Suprapubic skin (tissue), 4 donors: ENCODE measurements at places on chromosomes 7 and 10. TPM values are rescaled to one million over a fixed set of nuclear protein-coding genes. Genes with fewer than 3 reads are reported as not detected.
A peak's percentile ranks its signal among the peaks of the same experiment; 100 is the strongest.

DNA sequence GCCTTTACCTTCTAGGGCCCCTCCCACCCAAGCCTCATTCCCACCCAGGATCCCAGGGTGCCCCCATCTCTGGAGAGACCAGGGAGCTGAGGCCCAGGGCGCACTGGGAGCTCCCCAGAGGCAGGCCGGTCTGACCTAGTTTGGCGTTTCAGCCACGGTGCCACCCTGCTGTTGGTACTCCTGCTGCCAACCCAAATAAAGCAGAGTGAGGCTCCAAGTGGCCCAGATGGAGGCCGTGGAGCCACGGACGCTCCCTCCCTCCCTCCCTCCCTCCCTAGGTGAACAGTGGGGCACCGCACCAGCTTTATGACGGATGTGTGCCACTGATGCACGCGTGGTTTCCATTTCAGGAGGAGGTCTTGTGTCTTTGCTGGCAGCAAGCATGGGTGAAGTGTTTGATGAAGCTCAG, 1.8 kb downstream of the INPP5A start:
- H3K27me3 ChIP-seq, result no peaks in the 10 kb centered on the region
- DNase-seq, result peak; percentile 70
- H3K36me3 ChIP-seq, result no peaks in the 10 kb centered on the region
- peaks cover 62% of the 10 kb centered on the region for H3K4me1 ChIP-seq
- peak overlapping the region; percentile 65 for H3K4me3 ChIP-seq

GRCh38 chr7:105752671-105753275, 123.6 kb downstream of the ATXN7L1 start:
- no peak for DNase-seq
- no peak overlapping the region for H3K27ac ChIP-seq
- H3K36me3 ChIP-seq, result peaks cover 11% of the 10 kb centered on the region
- H3K4me3 ChIP-seq, result no peak overlapping the region

GRCh38 chr10:28733647-28734046, 56.3 kb downstream of the BAMBI start:
- no peak overlapping the region for H3K27ac ChIP-seq
- no peak for DNase-seq
- no peaks in the 10 kb centered on the region for H3K4me1 ChIP-seq
- no peak overlapping the region for H3K4me3 ChIP-seq
- H3K27me3 ChIP-seq, result no peaks in the 10 kb centered on the region
- no peaks in the 10 kb centered on the region for H3K36me3 ChIP-seq

DNA sequence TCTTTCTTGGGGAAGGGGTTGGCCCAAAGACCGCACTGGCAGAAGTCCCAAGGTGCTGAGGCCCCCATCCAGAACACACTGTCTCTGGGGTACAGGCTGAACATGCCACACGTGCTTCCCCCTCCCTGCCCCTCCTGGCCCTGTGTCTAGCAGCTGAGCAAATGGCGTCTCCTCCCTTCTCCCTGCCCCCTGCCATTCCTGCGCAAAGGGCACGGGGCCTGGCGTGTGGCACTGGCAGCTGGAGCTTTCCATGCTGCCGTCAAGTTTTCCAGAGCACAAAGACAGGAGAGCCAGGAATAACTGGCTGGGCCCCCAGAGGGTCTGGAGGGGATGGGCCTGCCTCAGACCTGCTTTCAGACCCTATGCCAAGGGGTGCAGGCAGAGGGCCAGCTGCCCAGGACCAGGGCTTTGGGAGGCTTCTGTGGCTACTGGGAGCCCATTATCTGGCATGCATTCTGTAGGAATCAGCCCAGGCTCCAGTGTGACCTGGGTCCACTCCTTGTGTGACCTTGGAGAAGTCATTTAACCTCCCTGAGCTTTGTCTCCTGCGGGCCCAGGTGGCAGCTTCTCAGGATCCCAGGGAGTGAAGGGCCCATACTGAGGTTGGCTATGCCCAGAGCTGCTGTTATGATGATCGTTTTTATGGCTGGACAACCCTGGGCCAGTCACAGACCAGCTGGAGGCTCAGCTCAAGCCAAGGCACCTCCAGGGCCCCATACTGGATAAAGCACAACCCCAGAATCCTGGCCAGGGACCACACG, 710 bp upstream of the LDB3 start:
- H3K36me3 ChIP-seq, result no peaks in the 10 kb centered on the region
- H3K4me1 ChIP-seq, result peaks cover 7% of the 10 kb centered on the region
- peak overlapping the region; percentile 64 for H3K27ac ChIP-seq
- no peaks in the 10 kb centered on the region for H3K27me3 ChIP-seq
- no peak overlapping the region for H3K4me3 ChIP-seq
- DNase-seq, result no peak

DNA sequence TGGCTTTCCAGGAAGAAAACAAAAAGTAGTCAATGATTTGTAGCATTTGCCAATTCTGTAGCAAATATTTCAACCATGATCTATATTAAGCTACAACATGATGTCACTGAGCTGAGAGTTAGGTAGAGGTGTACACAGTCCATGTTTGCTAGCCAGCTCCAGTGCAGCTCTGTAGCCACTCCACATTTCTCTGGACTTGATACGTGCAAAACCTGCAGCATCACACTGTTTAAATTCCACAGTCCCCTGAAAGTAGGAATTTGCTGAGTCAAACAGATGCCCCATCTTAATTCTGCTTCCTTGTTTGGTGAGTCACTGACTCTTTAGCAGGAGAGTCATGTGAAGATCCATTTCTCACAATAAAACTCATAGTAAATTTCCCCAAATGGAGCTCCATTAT, 89.8 kb upstream of the LRRTM3 start:
- no peak overlapping the region for H3K4me3 ChIP-seq
- H3K27me3 ChIP-seq, result no peaks in the 10 kb centered on the region
- H3K4me1 ChIP-seq, result no peaks in the 10 kb centered on the region
- H3K27ac ChIP-seq, result no peak overlapping the region
- no peaks in the 10 kb centered on the region for H3K36me3 ChIP-seq

DNA sequence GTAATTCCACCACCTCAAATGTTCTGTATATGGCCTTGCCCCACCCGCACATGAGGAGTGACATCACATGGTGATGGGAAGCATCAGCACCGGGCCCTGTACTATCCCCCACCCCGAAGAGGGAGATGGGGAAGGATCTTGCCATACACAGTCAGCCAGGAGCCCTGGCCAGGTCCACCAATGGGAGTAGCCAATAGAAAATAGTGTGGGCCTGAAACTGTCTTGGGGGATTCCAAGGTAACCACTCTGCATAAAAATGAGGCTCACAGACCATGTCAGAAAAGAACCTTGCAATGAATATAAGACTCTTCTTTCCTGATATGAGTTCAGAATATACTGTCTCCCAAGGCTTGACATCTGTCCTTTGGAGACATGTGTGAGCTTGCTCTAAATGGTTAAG, 51.1 kb downstream of the ADRB1 start:
- no peaks in the 10 kb centered on the region for H3K36me3 ChIP-seq
- H3K27me3 ChIP-seq, result no peaks in the 10 kb centered on the region
- H3K4me1 ChIP-seq, result no peaks in the 10 kb centered on the region
- DNase-seq, result no peak

DNA sequence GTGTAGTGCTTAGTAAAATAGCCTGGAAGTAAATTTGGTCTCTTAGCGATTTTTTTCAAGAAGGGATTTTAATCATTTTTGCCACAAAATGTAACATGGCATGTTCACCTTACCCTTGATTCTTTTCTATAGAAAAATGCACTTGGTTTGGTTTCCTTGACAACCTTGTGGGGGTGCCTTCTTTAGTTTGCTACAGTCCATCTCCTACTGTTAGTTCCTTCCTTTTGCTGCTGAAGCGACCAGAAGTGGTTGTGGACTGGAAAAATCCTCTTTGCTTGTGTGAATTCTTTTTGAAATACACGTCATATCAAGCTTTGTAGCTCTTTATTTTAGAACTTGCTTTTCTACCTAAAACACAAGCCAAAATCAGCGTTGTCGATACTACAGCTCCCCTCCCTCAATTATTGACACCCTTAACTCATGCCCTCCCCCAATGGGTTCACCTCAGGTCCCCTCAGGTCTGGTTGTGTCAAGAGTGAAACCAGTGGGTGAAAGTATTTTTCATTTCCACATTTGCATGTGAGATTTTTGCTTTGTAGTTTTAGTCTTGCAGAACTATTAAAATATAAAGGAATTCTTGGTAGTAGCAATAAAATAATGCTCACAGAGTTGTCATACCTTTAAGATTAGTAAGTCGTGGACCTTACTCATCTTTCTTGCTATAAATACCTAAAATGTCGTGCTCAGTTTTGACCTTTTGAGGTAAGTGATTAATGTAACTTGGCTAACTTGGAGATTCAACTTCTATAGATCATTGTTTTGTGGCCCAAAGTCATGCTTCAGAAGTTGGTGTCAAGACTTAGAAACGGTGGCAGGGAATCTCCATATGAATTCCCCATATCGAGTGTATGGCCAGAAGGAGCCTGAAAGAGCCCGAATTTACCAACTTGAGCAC, 1.5 kb downstream of the ACTR3B start:
- no peak overlapping the region for H3K27ac ChIP-seq
- no peaks in the 10 kb centered on the region for H3K36me3 ChIP-seq
- DNase-seq, result no peak

DNA sequence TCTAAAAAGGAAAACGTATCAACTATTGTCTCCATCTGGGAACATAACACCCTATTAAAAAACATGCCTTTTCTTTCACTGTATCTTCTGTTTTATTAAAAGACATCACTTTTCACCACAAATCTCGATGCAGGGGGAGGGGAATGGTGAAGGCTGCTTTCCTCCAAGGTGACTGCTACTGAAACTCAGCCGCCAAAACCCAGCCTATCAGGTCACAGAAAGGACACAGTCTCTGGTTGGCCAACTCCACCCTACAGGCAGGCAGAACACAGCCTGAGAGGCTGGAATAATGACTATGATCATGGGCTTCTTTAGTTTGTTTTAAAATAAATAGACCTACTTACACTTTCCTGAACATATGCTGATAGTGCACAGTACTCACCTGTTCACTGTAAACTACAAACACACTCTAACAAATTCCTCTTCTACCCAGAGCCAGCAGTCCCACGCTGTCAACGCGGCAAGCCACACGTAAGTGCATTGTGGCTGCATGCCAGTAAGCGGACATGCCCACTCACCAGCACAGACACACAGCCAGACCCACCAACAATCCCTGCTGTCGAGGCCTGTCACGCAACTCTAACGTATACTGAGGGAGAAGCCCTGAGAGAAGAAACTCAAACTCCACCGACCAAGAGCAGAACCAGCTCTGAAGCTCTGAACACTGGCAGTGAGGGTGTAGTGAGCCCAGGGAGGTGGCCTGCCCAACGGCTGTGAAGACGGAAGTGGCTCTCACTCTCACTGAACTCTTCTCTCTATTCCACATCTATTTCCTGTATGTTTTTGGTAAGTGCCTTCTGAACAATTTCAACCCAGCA, 41.8 kb downstream of the NCAPG2 start:
- H3K4me1 ChIP-seq, result no peaks in the 10 kb centered on the region
- peaks cover 28% of the 10 kb centered on the region for H3K36me3 ChIP-seq
- no peaks in the 10 kb centered on the region for H3K27me3 ChIP-seq
- no peak overlapping the region for H3K4me3 ChIP-seq

DNA sequence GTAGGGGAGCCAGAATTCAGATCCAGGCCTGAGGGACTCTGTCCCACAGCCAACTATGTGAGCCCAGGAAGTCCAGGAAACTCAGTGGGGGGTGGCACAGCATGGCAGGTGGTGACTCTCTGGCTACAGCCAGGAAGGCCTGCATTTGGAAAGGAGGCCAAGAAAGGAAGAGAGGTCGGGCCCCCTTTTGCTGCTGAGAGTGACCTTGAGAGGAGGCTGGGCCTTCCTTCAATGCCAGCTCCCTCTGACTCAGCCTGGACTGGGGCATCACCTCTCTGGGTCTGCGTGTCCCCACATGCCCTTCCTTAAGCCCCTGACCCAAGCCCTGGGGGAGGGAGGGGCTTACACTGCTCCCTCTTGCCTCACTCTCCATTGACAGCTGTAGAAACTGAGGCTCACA, 6.4 kb upstream of the MYL10 start:
- H3K4me3 ChIP-seq, result no peak overlapping the region
- peaks cover 11% of the 10 kb centered on the region for H3K27me3 ChIP-seq
- no peaks in the 10 kb centered on the region for H3K36me3 ChIP-seq
- peaks cover 8% of the 10 kb centered on the region for H3K4me1 ChIP-seq

DNA sequence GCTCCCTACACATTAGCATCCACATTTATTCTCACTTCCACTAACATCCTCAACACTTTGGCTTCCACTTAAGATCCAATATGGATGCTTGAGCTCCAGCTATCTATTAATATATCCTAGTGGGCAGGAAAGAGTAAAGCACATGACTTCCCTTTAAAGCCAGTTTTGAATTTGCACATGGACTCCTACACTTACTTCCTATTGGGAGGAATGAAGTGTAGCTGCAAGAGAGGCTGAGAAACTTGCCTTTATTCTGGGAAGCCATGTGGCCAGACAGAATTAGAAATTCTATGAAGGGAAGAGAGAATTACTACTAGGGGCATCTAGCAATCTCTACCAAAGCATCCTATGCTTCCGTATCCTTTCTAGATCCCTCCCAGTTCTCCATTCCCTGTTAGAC, 3.0 kb upstream of the TSPAN14 start:
- H3K36me3 ChIP-seq, result no peaks in the 10 kb centered on the region
- no peak overlapping the region for H3K4me3 ChIP-seq
- H3K27me3 ChIP-seq, result no peaks in the 10 kb centered on the region
- peaks cover 25% of the 10 kb centered on the region for H3K4me1 ChIP-seq
- H3K27ac ChIP-seq, result no peak overlapping the region
- no peak for DNase-seq

- H3K4me3 ChIP-seq, result no peak overlapping the region
- H3K36me3 ChIP-seq, result no peaks in the 10 kb centered on the region
- no peaks in the 10 kb centered on the region for H3K27me3 ChIP-seq
- H3K4me1 ChIP-seq, result no peaks in the 10 kb centered on the region
- no peak for DNase-seq
- no peak overlapping the region for H3K27ac ChIP-seq
Measured at GRCh38 chr10:17683541-17683940, 39.6 kb downstream of the STAM start.

DNA sequence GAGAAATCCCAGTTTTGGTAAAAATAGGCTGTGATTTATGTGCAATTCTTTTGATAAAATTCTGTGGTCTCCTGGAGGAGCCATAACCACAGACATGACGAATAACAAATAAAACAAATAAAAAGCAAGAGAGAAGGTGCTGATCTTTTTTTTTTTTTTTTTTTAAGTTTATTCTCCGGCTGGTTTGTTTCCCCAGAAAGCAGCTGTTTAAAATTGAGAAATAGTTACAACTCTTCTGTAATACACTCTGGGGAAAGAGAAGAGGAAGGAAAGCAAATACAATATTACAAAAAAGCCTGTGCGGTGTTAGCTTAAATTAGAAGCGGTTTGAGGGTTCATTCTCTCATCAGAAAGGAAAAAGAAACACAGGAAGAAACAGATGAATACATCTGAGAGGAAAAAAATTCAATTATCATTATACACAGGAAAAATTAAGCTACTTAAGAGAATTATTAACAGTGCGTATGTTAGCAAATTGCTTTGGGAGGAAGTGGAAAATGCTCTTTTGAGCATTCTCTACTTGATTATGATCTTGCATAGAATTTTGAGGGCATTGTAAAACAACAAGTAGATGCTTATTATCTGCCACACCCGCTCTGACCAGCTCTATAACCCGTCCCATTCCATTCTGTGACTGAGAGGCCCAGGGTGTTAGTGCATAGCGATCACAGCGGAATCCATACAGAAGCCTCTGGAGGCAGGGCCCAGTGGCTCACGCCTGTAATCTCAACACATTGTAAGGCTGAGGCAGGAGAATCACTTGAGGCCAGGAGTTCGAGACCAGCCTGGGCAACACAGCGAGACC, 40.6 kb upstream of the WAC start:
- H3K4me1 ChIP-seq, result no peaks in the 10 kb centered on the region
- H3K4me3 ChIP-seq, result no peak overlapping the region
- no peaks in the 10 kb centered on the region for H3K27me3 ChIP-seq

The TRPV5 gene
- total RNA-seq, result not detected

The NHLRC2 gene
- total RNA-seq, result 49.6 TPM

The BMPR1A gene
- 21.1 TPM for total RNA-seq
